Stimulated activated naive CD8-positive, alpha-beta T cell treated with anti-CD3 and anti-CD28 coated beads, Interleukin-15, Interleukin-2, amounts not matched to agents 100 U/mL and 50 U/mL, for 24 hours (primary cell): ENCODE measurements at places on chromosomes 2 and 18.

DNA sequence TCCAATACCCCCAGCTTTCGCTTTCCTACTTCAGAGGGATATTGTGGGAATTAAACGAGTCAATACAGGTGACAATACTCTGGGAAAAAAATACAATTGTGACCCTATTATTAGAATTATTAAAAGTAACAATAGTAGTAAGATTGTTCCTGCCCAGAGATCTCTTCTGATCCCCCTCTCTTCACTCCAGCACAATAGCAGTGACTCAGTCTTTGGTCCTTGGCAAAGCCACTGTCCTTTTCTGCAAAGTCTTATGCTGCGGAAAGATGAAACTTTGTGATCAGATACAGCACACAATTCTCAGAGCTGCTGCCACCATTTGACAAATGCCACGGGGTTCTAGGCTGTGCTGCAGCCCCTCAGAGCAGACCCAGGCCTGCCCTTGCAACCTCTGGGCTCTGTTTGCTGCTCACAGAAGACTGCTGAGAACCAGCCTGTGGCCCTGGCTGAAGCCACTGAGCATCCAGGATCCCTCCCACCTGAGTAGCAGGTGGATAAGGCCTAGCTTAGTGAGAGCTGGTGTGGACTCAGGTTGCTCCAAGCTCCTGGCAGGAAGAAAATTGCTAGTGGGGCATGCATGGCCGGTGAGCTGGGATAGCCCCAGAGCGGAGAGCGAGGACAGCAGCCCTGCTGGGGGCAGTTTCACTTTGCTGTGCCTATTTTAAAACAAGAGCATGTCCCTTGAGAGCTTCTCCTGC lies 60.1 kb upstream of the ROCK2 start:
- no peak for DNase-seq

DNA sequence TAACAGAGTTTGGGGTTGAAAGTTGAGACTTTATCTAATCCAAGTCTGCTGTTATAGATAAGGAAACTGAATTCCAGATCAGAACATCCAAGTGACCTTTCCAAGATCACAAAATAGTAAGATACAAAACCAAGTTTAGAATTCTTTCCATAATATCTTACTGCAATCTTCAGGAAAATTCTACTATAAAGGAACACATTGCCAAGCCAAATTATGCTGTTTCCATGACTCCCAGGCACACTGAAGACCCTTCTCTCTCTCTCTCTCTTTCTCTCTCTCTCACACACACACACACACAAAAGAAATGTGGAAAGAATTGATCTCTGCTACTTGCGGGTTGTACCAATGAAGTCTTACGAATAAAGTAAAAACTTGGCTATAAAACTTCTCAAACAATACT lies 398.4 kb downstream of the METTL4 start:
- DNase-seq: no peak

DNA sequence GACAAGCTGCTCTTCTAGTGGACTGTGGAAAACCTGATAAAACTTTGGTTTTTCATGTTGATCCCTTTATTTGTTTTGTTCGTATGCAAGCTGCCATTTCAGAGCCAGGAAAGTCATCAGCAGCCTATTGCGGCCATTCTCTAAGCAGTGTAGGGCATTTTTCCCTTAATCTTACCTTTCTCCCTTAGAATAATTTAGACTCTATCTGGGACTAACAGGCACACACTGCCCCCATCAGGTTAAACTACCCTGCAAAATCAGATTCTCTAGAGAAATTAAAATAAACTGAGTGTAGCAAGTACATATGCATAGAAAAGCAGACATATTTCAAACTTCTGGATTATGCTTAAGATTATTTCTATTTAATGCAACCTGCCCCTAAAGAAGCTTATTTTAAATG lies 347.5 kb downstream of the METTL4 start:
- no peak for DNase-seq

DNA sequence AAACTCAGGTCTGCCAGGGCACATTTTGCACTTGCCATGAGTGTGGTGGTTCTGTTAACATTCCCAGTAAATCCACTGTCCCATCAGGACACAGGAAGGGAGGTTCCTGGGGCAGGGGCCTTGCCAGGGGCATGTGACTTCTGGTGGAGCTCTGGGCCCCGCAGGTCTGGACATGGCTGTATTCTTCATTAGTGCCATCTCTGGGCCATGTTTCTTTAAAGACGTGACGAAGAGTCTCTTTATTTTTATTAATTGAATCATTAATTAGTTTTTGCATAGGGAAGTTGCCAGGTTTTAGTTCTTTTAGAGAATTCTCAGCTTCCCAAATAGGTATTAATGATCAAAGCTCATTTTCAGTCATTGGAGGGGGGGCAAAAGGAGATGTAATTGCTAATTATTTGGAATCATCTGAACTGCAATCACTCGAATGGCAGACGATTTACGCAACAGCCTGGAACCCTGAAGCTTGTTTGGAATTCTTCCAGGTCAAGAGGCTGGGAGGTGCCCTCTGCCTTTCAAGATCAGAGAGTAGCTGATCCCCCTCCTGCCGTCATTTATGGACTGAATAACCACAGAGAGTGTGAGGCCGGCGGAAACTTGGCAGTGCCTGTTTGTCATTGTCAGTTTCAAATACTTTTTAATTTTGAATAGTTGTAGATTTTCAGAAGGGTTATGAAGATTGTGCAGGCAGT lies 106.2 kb downstream of the RTP5 start:
- DNase-seq: no peak

GRCh38 chr2:54701029-54701428 lies 22.4 kb upstream of the EML6 start:
- no peak for DNase-seq

- peak; percentile 37 for DNase-seq
Measured at GRCh38 chr2:190678444-190679162, 29.7 kb downstream of the NAB1 start.

DNA sequence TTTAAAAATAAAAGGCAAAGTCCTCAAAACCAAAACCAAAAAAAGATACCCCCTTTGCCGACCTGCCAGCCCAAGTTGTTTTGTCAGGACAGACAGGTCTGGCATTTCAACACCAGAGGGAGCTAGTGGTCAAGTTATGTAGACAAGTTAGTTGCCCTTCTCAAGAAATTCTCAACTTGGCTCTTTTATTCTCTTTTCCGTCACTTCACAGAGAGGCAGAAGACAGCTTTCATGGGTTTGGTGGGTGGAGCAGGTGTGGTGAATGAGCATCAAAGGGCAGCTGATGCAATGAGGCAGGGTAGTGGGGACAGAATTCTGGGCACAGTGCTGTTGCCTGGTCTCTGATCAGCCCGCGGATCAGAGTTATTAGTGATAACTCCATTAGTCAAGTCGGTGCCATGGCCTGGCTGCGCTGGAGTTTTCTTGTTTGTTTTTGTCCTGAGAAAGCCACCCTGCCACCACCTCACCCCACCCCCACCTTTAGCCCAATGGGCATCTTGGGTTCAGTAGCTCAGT lies 303.7 kb upstream of the EPAS1 start:
- peak; percentile 54 for DNase-seq

DNA sequence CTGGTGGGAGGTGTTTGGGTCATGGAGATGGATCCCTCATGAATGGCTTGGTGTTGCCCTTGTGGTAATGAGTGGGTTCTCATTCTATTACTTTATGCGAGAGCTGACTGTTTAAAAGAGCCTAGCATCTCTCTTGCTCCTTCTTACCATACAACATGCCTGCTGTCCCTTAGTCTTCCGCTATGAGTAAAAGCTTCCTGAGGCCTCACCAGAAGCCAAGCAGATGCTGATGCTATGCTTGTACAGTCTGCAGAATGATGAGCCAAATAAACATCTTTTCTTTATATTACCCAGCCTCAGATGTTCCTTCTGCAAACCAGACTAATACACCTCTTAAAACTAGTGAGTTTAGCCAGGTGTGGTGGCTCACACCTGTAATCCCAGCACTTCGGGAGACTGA lies 23.1 kb downstream of the EVA1A start:
- DNase-seq: no peak

DNA sequence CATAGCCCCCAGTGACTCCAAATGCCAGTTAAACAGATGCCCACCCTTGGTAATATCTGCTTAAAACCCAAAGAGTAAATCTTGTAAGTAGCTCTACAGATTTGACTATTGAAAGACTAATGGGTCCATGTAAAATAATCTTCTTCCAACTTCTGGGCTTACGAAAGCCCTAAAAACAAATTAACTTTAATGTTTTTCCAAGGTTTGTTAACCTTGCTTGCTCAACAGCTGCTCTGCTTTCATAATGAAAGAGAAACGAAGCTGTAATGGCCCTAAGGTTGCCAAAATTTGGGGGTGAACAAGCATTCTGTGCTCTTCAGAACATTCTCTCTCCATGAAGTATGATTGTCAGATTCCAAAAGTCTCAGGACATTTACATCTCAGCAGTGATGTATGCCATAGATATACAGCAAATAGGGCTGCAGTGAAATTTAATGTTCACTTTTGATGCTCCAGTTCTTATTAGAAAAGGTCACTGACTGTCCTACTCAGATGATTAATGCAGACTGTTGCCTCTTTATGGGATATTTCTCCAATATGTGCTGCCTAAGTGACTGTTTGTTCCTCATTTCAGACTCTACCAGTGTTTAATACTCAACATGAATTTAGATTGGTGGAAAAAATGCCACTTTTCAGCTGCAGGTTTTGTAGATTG lies 436.3 kb upstream of the CHST9 start:
- DNase-seq: no peak

- no peak for DNase-seq
Measured at GRCh38 chr2:112885506-112885902, 25.5 kb upstream of the IL37 start.

DNA sequence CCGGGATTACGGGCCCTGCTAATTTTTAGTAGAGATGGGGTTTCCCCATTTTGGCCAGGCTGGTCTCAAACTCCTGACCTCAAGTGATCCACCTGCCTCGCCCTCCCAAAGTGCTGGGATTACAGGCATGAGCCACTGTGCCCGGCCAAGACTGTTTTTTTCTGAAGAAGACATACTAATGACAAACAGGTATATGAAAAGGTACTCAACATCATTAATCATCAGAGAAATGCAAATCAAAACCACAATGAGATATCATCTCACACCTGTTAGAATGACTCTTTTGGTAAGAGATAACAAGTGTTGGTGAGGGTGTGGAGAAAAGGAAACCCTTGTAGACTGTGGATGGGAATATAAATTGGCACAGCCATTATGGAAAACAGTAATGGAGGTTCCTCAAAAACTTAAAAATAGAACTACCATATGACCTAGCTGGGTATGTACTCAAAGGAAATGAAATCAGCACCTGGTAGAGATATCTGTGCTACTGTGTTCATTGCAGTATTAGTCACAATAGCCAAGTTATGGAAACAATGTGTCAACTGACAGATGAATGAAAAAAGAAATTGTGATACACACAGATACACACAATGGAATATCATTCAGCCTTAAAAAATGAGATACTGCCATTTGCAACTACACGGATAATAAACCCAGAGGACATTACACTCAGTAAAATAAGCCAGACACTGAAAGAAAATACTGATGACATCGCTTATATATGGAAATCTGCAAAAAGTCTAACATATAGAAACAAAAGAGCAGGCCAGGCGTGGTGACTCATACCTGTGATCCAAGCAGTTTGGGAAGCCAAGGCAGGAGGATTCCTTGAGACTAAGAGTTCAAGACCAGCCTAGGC lies 20.8 kb downstream of the SOS1 start:
- no peak for DNase-seq

GRCh38 chr2:127665267-127665893 lies 9.9 kb downstream of the LIMS2 start:
- DNase-seq: no peak

DNA sequence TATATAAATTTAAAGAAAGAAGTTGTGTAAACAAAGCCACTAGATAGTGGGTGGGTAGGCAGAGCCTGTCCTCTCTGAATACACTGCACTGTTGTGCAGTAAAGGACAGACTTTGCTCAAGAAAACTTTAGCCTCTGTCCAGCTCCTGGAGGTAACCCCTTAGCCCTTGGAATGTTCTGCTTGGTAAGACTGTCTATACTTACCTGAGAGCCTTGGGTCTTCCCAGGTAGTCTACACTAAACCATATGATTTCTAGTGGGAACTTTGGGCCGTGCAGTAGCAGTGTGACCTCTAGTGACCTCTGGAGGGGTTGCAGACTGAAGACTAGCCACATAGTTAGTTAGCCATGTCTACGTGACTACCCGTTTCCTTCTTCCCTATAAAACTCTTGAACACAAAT lies 678.3 kb upstream of the NRXN1 start:
- no peak for DNase-seq

- DNase-seq: no peak
Measured at GRCh38 chr2:202064171-202064880, 8.7 kb upstream of the KIAA2012 start.

DNA sequence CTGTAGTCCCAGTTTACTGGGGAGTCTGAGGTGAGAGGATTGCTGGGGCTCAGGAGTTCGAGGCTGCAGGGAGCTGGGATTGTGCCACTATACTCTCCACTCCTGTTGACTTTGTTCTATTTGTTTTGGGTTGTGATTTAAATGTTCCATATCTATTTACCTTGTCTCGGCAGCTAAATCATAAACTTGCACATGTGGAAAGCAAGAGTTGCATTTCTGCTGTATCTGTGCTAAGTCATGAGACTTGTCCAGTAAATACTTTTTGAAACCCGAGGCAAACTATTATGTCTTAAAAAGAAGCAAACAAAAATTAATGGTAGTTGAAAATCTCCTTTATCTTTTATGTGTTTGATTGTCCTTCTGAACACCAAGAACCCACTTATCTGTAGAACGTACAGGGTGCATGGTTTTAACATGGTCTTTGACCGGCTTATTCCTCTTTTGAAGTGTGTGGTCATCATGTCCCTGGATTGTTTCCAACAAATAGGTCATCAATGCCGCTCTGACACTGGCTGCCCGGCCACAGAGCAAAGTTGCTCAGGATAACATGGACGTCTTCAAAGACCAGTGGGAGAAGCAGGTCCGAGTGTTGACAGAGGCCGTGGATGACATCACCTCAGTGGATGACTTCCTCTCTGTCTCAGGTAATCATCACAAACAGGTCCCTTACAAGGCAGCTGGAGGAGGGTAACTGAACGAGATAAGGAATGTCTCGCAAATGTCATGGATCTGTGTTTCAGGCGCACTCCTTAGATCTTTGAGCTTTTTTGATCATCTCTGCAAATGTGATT lies 241.1 kb upstream of the LRRTM1 start:
- no peak for DNase-seq

DNA sequence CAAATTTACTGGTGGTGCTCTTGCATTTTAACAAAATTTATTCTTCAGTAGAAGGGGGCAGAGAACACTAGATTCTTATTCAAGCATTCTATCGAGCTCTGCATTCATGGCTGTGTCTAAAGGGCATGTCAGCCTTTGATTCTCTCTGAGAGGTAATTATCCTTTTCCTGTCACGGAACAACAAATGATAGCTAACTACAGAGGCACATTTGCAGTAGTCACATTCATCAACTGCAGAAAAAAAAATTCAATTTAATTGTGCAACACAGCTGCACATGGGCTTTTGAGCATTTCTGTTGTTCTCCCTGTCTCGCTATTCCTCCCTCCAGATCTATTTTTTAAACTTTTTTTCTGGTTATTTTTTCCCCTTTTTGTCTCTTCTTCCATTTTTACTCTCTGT lies 13.0 kb upstream of the DLX1 start:
- DNase-seq: no peak

DNA sequence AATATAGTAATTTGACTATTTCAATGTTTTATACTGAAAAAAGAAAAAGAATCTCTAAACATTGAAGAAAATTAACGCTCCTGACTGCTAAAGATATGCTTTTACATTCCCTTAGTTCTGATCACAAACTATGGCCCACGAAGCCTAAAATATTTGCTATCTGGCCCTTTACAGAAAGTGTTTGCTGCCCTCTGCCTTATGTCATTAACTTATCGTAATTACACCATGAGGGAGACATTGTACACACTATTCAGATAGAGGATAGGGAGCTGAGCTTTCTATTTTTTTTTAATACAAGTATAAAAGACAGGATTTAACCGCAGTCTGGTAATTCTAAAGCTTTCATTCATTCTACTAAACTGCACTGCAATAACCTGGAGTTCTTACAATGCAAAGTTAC lies 393.1 kb upstream of the DCC start:
- DNase-seq: no peak
